ENCODE measurements at places on chromosomes 5 and 9. TPM values are rescaled to one million over a fixed set of nuclear protein-coding genes. Genes with fewer than 3 reads are reported as not detected.

- no peak for DNase-seq
These were observed 341.1 kb downstream of the MAT2B start for GRCh38 chr5:163846512-163846911.

FSTL4 gene
- total RNA-seq = 0.46 TPM

DNA sequence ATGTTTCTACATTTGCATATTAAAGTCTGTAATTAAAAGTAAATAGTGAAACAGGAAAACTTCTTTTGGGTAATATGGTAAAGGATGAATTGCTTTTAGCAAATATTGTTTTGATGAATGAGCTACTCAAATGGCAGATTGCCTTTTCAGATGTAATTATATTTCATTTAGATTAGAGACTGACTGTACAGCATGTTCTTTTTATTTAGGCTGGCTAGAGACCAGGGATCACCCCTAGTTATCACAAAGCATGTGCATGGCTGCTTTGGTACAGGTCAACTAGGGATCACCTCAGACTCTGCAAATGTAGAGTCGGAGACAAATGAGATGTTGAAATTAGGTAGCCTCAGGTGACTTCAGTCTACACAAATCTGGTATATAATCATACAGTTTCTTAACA, 214.9 kb upstream of the SEMA6A start:
- DNase-seq = no peak

SHISAL2B gene
- not detected for total RNA-seq

DNA sequence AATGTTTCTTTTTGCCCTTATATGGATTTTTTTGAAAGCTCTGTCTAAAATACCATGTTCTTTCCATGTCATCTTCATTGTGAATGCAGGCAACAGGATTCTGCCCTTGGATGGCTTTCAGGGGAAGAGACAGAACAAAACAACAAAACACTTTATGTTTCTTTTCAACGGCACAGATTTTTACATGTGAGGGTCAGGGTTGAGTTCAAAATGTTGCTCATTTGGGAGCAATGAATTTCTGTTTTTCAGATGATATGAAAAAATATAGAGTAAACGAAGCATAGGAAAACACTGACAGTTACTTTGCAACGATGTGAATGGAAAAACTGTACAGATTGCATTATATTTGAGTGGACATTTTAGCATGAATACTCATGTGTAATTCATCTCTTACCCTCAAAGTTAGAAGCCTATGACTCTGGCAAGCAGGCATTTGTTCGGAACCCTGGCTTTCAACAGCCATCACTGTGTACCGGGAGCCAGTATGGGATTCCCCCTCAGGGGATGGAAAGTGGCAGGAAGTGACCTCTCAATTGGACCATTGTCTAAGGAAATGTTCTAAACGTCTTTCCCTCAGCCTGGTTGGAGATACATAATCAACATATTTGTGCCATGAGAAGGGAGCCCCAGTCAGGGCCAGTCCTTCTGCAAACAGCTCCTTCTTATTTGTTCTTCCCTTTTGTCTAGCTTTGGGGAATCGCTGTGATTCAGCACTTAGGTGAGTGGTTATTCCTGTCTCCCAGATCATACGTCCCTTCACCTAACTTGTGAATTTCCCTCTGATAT, 153.9 kb upstream of the MEF2C start:
- DNase-seq = no peak

- no peak for DNase-seq
These were observed at the start of gene GRIA1 for GRCh38 chr5:153490118-153491037. Gene GRIA1 (plus strand): TSS chr5:153490670.

CDHR2 gene
- 0.33 TPM for total RNA-seq

DNA sequence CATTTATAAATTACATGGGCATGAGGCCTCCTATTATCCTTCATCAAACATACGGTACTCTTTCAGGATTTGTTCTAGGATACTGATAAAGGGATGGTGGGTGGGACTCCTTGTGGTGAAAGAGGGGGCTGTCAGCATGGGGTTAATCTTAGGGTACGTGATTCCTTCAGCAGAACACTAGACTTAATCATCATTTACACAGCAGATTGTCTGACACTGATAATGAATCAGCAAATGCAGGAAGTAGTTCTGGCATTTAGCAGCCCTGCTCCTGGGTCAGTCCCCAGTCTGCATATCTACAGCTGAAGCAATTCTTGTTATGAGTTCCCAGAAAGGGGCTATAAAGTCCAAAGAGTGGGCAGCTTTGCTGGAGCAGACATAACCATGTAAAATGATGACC, 384.6 kb downstream of the SPOCK1 start:
- DNase-seq = no peak

PELO gene
- total RNA-seq = 21.2 TPM

DNA sequence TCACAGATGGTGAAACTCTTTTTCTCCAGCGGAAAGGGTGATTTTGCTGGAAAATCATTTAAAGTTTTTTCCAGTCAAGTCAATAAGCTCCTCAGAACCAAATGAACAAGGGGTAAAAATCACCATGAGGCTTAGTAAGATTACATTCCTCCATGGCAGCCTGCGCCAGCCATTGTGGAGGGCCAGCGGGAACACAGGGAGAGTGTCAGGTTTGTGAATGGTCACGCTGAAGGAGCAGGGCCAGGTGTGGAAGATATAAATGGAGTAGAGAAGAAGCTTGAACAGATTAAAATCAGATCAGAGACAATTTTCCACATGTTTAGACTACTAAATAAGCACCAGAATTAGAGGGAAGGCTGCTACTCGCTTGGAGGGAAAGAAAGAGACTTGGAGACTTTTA, 208.8 kb downstream of the NR3C1 start:
- no peak for DNase-seq

FBP2 gene
- total RNA-seq = not detected

GRCh38 chr5:82924226-82925060, 152.8 kb downstream of the TMEM167A start:
- DNase-seq = no peak

DNA sequence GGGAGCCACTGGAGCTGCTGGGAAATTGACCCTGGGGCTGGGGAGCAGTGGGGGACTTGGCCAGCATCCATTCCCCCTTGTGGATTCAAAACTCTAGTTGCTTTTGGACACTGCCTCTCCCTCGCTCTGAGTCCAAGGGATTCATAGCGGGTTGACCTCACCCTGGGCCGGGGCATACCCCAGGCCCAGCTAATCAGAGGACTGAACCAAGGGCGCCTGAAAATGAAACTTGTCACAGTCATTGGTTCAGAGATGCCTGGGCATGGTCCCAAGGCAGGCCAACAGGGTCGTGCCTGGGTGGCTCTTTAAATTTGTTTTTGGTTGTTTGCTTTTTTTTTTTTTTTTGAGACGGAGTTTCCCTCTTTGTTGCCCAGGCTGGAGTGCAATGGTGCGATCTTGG, 22.6 kb downstream of the STK10 start:
- DNase-seq = no peak

- no peak for DNase-seq
These were observed 38.9 kb upstream of the CTXN3 start for GRCh38 chr5:127609957-127610356.

RNF44 gene
- 58.4 TPM for total RNA-seq

FOXD1 gene
- total RNA-seq = 0.13 TPM

IRGM gene
- 1.1 TPM for total RNA-seq

MTRR gene
- 57.2 TPM for total RNA-seq

DNA sequence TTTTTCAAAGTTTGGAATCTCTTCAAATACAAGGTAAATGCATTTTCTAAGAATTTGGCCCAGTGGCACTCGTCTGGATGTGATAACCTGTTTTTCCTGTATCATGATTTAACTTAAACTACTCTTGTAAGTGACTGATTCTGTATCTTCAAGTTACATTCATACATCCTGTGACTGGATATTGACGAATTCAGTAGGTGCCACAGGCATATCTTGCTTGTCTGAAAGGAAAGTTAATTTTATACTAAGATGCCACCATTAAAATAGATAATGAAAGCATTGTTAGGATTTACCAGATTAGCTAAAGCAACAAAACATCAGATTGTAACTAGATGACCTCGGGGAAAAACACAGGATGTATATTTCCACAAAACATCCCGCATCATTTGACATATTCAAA, 175.3 kb upstream of the ZNF608 start:
- DNase-seq = no peak

GRCh38 chr5:172288465-172288864, 4.9 kb upstream of the UBTD2 start:
- no peak for DNase-seq

EGR1 gene
- total RNA-seq = 20.0 TPM

DNA sequence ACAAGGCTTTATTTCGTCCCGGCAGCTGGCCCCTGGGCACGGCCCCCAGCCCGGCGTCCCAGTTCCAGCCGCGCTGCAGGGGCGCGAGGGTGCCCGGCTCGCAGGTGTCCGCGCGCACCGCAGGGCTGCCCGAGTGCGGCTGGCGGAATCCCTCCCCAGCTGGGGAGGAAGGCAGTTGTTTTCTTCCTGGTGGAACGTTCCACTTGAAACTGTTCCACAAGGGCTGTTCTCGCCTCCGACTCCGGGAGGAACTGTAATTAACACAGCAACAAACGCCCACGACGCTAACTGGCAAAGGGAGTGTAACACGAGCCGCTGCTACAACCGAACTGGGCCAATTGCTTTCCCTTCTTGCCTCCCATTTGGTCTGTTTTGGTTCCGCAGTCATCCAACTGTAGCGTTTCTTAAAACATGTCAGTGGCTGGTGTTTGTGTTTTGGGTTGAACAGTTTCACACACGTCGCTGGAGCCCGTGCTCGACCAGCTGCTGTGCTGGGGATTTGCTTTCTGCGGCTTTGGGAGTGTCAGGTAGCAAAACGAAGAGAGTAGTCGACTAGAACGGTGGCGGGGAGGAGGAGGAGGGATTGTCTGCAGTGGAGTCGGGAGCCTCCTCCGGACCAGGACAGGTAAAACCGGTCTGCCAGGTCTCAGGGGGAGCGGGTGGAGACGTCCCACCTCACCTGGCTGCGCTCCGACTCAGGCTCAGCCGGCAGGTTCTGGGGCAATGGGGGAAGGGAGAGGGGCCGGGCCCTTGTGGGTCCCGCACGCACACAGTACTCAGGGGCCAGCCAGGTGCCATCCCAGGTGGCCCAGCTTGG, 131.6 kb upstream of the NIPBL start:
- no peak for DNase-seq

GRCh38 chr9:137435980-137436760, 5.0 kb downstream of the ENTPD8 start:
- no peak for DNase-seq

- no peak for DNase-seq
These were observed 64.1 kb downstream of the PDE4D start for GRCh38 chr5:59829386-59829785.

GRCh38 chr9:69130456-69131441, 43.3 kb upstream of the TJP2 start:
- no peak for DNase-seq

MYOT gene
- total RNA-seq = not detected

GRCh38 chr9:27436234-27436633, 87.9 kb upstream of the IFNK start:
- no peak for DNase-seq

DNA sequence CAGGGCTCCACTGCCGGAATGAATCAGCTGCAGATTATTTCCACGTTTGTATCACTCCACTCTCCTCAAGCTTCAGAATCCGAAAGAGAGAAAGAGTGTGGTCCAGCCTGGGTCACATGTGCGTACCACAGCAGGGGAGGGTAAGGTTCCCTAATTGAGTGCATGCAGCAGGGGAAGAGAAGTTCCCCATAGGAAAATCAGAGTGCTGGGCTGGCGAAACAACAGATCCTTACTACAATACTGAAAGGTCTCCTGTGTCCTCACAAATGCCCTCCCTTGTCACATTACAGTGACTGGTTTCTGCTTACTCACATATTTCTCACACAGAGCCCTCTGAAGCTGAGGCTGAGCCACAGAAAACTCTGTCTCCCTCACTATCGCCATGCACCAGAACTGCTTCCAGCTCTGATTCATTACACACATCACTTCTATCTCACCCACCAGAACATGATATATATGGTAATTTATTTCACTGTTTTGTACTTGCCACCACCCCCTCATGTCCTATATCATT, 532.2 kb upstream of the TUSC1 start:
- DNase-seq = no peak

DNA sequence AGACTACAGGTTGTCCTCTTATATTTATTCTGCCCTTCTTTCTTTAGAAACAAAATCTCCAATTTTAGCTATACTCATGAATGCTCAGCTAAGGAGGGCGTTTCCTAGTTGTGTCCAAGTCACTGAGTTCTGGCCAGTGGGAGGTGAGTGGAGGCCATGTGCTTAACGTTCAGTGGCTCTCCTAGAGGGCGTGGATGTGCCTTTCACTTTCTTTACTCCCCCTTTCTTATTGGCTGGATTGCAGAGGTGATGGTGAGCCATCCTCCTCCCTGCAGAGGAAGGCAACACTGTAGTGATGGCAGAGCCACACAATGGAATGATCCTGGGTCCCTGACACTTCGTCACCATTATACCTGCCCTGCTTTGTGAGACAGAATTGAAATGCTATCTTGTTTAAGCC, 54.6 kb downstream of the ALG2 start:
- no peak for DNase-seq

PLAC8L1 gene
- total RNA-seq = not detected

GRCh38 chr5:68193481-68194036, 22.0 kb upstream of the PIK3R1 start:
- DNase-seq = no peak

Data from activated T-cell treated with anti-CD3 and anti-CD28 coated beads, Interleukin-2, amount 50 U/mL, for 4 hours (primary cell).